ENCODE measurements at places on chromosomes 3 and 15.

DNA sequence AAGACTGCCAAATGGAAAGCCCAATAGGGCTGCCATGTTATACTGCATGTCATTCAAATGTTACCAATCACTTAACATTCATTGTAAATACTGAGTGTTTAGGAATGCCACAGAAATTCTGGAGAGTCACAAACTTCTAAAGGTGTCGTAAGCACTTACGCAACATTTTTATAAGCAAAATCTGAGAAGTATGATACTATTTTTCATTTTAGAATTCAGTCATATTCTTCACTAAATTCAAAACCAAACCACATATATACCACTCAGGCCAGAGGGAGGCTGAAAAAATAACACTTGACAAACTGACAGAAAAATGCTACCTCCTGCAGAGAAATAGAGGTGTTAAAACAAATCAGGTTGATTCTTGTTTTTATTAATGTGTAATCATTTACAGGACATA, 89.8 kb downstream of the THBS1 start:
- no peak for DNase-seq

DNA sequence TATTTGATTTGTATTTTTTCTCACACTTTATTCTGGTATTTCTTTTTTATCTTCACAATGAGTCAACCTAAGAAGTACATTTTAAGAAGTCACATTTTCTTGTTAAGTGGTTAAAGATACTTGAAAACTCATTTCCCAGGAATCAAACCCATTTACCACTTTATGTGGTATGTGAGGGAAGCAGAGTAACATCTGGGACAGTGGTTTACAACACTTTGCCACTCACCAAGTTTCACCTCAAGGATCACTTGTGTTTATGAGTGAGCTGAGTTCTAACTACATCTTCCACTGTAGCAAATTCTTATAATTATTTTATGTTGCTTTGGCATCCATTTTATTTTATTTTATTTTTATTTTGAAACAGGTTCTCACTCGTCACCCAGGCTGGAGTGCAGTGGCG, 53.8 kb downstream of the IGSF11 start:
- DNase-seq: no peak

DNA sequence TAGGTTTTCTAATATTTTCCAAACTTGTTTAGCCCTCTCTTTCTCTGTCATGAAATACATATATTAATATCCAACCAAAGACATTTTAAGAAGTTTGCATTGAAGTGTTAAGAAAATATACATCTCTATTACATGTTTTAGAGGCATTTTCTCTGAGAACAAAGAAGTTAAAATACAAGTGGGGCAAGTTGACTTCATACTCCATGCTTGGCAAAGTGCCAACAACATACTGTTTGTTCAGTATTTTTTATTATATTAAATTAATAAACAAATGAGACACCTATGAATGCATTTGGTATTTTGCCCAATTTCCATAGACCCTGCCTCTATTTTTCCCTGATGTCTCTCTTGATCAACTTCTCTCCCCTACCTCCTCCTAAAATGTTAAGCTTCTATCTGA, 232.8 kb upstream of the MRPL3 start:
- no peak for DNase-seq

GRCh38 chr3:169815590-169816150, 3.0 kb upstream of the LRRC34 start:
- DNase-seq: no peak

DNA sequence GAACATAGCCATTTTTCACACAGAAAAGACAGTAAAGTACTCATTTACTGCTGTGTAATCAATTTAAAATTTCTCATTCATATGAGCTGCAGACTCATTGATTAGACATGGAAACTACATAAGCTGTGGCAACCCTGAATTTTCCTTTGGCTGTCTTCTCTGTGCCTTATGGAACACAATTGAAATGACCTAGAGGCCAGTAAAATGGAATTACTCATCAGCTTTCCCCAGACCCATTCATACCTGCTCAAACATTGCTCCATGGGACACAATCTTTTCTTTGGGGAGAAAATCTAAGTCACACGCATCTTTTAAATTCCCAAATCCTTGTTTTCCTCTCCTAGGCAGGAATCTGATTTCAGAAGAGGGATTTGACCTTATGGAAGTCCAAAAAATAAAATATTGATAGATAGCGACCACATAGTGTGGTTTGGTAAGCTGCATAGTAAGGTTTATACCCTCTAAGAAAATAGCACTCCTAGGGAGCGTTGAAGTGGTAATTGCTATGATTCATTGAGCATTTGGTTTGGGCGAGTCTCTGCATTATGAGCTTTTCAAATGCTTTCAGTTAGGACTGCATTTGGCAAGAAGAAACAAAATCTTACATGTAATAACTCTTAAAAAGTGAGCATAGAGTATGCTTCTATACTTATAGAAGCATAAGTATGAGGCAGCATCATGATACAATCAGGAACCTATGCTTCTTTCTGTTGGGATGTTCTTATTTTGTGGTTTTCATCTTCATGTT, 243.4 kb upstream of the GADL1 start:
- DNase-seq: no peak

DNA sequence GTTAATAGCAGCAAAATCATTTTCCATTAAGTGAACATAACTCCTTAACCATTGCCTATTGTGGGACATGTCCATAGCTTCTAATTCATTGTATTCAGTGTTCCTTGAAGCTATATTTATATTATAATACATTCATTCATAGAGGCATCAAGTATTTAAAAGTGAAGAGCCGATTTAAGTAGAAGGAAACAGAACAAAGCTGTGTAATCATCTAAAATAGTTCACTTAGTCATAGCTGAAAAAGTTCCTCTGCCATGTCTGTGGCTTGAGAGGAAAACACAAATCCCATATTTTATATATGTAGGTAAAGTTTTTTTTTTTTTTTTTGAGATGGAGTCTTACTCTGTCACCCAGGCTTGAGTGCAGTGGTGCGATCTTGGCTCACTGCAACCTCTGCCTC, 54.5 kb downstream of the TMEM108 start:
- DNase-seq: no peak

GRCh38 chr3:187025254-187025655, 94.9 kb downstream of the ST6GAL1 start:
- no peak for DNase-seq

DNA sequence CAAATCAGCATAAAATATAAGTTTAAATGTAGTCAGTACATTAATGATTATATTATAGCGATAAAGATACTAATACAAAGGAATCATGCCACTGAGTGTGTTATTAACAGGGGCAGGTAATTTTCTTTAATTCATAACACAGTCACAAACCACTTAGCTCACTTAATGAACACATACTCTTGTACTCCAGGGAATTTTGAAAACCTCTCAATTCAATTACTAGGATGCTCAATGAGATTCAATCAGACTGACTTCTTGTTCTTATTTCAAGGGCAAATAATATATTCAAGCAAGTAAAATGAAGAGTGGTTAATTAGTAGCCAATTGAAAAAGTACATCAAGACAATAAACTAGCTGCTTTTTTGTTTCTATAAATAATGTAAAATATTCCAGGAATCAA, 5.8 kb upstream of the SUCNR1 start:
- DNase-seq: no peak

DNA sequence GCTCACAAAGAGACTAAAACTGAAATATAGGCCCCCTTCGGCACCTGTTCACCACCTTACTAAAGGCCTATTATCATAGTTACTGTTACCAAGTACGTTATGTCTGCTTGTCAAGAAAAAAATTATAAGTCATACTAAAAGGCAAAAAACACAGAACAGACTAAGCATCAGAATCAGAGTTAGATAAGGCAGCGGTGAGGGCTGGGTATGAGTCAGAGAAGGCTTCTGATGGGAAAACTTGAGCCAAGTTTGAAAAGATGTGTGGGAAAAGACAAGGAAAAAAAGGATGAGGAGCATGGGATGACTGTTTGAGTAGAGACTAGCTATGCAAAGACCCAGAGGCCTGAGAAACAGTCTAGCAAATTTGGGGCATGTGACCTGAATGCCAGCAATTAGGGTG, 387.2 kb upstream of the SGO1 start:
- no peak for DNase-seq

DNA sequence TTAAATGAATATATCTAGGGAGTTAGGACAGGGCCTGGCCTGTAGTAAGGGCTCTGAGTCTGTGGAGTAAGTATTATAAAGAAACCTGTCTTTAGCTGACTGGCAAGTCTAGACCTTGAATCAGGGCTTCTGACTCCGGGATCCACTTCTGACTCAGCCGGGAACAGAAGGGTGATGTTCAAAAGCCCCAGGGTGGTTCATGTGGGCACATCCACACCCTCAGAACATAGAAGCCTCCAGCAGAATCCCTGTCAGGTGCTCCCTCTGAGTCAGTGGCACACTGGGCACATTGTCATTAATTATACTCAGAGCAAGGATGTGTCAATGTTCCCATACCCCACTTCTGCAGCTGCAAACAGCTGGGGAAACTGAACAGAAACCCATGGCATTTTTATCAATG, 26.7 kb upstream of the SNRK start:
- DNase-seq: no peak

- DNase-seq: no peak
Measured at GRCh38 chr3:118267588-118267987, 767.1 kb downstream of the IGSF11 start.

DNA sequence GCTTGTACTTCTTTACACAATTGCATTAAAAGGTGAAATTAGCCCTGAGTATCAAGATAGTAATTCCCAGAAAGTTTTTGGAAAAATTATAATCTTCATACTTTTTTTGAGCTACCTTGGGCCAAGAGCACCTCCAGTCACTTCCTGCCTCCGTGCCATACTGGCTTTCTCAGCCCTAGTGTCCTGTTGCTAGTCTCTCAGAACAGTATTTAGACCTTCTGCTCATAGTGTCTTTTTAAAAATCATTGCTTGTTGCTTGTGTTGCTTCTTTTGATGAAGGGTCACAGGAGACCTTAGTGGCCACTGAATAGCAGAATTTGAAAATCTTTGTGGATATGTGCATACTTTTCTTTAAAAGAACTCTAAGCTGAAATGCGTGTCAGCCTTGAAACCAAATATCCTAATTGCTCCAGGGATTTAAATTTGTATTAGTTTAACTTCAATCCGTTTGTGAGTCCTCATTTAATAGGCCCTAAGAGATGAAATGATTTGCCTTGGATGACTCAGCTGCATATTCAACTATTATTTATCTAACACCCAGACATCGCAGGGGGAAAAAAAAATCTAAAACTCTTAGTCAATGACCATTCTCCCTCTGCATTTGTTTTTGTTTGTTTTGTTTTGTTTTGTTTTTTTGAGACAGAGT, 29.1 kb upstream of the LXN start:
- DNase-seq: no peak

DNA sequence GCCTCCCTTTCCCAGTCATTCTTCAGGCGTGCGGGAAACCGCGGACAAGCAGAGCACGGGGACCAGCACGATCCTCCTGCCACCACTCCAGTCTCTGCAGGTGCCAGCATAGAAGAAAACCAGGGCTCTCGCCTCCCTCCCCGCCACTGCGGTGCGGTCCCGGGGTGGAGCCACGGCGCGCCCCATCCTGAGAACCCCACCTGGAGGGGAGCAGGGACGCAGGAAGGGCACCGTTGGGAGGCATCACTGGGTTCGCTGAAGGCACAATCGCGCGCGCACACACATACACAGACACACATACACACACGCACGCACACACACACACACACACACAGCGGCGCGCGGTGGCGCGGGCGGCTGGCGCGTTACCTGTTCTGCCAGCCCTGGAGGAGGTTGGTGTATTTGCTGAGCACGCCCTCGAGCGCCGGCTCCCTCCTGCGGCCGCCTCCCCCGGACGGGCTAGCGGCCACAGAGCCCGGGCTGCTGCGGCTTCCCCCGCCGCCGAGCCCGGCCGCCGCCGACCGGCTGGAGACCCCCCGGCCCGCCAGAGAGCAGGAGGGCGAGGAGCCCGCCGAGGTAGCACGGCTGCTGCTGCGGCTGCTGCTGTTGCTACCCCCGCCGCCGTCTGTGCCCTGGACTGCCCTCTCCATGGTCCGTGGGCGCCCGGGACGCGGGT, 394 bp downstream of the OSBPL10 start:
- no peak for DNase-seq

DNA sequence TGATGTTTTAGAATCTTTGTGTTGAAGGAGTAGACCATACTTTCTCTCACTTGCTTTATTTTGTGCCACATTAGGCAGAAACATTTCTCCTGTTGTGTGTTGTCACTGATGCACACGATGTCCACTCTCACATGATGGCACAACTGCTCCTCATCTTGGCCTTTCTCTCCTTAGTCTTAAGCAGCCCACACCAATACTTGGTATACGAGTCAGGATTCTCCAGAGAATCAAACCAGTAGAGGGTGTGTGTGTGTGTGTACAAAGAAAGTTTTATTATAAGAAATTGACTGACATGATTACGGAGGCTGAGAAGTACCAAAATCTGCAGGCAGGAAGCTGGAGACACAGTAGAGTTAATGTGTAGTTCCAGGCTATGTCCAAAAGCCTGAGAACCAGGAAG, 187.1 kb downstream of the ALCAM start:
- DNase-seq: no peak

DNA sequence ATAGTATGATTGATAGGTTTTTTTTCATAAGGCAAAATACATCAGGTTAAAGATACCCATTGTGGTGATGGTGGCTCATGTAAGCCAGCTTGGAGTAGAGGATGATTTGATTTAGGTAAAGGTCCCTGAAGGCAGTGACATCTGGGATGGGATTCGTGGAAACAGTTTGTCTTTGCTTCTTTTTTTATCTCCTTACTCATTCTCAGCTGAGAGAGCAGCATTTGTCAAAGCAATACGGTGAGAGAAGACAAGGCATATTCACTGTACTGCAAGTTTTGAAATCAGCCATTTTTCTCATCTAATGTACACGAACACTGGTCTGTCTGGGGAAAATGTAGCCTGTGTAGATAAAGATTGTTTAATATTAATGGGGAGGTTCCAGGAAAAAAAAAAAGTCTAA, 749.1 kb downstream of the SQOR start:
- no peak for DNase-seq

DNA sequence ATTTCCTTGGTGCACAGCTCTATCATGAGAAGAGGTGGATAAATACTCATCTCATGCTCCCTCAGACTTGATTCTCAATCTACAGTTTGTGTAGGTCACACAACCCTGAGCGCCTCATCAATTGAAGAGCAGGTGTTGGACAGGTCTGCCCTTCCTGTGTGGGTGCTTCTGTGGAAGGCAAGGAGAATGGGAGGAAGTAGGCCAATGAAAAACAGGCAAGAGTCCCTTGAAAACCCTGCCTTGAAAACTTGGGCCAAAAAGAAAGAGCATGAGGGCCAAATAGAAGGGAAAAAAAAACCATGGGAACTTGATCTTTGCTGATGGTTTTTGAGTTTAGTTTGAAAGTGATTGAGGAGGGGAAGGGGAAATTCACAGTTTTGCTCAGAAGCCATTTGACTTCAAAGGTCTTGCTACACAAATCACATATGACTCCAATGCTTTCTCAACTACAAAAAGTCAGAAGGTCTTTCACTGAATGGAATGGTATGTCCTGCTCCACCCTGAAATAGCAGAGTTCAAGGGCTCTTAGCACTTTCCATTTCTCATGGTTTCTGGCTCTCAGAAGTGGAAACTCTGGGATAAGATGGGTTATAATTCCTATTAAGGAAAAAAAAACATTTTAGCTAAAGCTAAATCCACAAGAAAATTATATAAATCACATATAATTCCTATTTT, 37.2 kb upstream of the TM4SF1 start:
- no peak for DNase-seq
